Occipital lobe (tissue), 3 donors: ENCODE measurements at places on chromosomes 6 and 20. TPM values are rescaled to one million over a fixed set of nuclear protein-coding genes. Genes with fewer than 3 reads are reported as not detected.

DNA sequence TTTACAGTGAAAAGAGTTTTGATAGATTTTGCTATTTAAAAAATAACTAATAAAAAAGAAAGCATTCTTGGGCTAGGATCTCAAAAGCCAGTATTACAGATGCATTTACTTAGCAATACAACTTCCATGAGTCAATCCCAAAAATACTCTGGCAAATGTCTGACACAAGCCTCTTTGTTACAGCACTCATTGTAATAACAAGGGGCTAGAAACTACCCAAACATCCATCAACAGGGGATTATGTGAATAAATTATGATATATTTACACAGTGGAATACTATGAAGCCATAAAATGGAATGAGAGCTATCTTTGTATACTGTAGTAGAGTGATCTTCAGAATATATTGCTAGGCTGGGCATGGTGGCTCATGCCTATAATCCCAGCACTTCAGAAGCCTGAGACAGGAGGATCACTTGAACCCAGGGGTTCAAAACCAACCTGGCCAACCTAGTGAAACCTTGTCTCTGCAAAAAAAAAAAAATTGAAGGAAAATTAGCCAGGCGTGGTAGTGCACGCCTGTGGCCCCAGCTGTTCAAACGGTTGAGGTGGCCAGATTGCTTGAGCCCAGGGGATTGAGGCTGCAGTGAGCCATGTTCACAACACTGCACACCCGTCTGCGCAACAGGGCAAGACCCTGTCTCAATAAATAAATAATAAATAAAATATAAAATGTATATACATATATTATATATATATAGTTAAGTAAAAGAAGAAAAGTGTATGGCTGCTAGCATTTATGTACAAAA, 34.7 kb upstream of the TOP1 start:
- DNase-seq = no peak

DNA sequence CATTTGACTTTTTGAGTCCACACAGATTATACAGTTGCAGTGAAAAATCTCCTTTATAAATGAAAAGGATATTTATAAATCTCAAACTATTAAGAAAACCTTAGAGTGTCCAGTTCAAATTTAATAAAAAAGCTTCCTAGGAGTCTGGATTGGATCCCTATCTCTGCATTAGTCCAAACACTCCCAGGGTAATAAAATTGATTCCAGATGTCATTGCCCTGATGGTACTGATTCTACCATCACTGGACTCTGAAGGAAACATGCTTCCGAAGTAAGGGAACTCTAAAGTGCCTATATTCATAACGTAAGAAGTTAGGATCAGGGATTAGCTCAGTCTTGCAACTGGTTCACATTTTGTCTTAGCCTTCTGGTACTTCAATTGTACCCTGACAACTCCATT, 1325.1 kb upstream of the MAP3K7 start:
- DNase-seq = no peak

The NQO2 gene
- 8.0 TPM for total RNA-seq

GRCh38 chr6:157659536-157660271, 163.3 kb upstream of the SNX9 start:
- no peak for DNase-seq

The PACRG gene
- 6.7 TPM for total RNA-seq
